ENCODE measurements at places on chromosomes 3 and 15.

GRCh38 chr3:182713743-182714517 is 79.4 kb upstream of the ATP11B start:
- peak; percentile 69 for DNase-seq

DNA sequence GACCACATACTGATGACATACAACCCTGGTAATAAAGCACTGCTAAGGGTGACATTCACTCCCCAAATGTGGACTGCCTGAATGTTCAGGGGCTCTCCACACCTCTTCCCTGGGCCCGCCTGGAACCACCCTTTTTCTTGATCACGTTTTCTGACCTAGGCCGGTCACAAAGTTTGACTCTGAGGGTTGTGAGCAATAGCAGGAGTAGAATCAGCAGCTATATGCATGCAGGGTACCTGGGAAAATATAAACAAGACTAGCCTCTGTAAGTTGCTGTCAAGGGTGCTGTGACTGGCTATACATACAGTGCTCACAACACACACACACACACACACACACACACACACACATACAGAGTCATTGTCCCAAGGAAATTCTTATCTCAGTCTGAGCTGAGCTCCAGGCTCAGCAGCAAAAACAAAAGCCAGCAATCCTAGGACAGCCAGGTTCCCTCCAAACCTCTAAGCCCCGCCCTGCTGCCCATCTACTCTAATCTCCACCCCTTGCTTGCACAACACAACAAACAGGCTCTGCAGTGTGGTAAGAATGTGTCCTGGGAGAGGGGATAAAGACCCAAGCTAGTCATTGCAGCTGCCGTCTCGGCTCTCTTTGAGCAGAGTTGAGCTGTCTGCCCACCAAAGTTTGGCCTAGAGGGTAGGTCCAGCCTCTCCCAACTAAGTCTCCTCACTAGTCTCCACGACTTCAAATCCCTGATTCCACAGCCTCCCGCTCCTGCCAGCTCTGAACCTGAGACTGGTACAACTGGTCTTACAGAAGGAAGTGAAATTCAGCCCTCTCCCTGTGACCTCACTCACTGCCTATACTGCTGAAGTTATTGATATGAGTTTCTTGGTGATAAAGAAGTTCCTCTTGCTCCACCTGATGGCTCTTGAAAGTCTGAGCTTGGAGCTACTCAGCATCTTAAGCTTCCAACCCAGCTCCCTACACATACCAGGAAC is 2.2 kb downstream of the BMF start:
- no peak for DNase-seq

DNA sequence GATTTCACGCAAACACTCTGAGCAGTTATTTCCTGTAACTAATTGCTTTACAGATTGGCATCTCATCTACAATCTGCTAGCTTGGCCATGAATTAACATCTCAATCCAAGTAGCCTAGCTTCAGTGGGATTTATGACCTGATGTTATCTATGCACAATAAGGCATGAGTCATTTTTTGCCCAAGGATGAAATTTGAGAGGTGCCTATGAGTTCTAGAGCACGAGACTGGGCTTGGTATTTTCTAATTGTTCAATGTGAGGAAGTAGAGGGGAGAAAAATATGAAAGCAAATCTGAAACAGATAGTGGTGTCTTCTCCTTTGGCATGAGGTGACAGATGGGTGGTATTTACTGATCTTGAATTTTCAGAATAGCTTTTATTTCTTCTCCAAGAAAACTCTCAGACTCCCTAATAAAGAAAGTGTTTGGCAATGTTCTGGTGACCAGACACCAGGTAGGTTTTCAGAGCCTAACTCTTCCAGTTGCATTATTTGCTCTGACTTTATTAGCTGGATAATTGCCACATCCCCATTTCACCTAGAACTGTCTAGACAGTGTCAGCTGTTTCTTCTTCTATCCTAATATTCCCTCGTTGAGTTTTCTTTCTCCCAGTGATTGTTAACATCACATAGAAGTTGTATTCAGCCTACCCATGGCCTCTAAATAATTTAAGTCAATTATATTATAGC is 301.0 kb upstream of the UMPS start:
- peak; percentile 84 for DNase-seq

GRCh38 chr3:178170698-178171535 is 365.3 kb upstream of the KCNMB2 start:
- peak; percentile 52 for DNase-seq

DNA sequence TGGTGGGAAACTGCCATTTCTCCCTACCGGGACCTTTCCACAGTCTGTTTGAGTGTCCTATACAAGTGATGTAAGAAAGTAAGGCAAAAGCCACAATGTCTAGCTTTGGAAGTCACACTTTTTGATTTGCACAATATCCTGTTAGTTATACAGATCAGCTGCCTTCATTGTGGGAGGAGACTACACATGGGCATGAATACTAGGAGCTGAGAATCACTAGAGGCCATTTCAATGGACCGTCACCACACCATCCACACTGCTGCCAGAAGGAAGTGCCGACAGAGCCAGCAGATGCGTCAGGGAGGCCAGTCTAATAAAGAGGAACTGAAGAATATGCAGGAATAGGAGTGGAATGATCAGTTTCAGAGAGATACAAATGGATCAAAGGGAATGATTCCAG is 65.8 kb downstream of the SCN11A start:
- DNase-seq = peak; percentile 64

DNA sequence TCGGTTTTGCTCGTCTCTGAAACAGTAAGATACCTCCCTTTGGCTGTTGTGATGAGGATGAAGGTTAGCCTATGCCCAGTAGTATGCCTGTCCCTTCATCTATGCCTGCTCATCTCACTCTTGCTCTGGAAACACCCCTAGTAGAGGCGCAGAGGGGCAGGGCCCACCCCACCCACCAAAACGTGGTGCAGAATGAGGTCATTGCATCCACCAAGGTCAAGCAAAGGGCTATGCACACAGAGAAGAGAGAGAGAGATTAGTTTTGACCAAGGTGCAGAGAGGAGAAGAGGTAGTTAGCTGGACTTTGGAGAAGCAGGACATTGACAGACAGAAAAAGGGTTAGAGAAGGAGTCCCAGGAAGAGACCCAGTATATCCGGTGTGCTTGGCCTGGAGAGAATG is 119.9 kb downstream of the CORO2B start:
- no peak for DNase-seq

DNA sequence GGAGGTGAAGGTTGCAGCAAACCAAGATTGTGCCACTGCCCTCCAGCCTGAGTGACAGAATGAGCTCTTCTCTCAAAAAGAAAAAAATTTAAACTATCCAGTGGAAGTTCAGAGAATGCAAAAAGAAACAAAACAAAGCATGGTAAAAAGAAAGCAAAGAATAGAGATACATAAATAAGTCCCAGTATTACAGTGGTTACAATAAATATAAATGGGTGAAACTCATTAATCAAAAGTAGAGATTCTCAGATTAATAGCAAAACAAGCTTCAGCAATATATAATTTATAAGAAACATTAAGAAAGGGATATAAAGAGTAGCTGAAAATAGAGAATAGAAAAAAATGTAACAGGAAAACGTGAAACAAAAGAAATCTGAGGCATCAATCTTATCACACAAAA is 23.6 kb upstream of the GHSR start:
- DNase-seq = no peak

- DNase-seq = peak; percentile 82
Observed at GRCh38 chr15:34217587-34218225, 7.1 kb upstream of the EMC4 start.

DNA sequence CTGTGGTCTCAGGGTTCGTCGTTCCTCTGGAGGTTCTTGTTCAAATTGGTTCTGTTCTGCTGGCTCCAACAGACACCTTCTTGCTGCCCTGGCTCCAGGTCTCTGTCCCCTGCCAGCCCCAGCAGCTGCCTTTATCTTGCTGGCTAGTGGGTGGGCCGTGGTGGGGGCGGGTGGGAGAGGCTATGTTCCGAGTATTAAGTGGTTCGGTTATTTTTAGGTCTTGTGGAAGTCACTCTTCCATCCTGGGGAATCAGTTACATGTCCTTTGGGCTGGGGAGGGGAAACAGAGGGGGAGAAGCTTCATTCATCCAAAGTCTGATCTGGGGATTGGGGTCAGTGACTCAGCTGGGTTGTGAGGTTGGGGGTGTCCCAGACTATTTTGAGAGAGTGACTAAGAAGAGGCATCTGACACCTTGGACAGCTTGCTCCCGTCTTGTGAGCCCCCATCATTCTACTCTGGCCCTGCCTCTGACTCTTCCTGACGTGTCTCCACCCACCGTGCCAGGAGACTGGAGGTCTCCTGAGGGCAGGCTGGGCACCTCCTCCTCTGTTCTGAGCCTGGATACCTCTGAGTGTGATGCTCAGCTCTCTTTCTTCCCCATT is at the start of gene XIRP1:
Gene XIRP1, minus strand, starts transcription at position 106 of the 603 bp plus-strand sequence. CDS start 3,150 bp downstream, outside the sequence.
- DNase-seq = no peak

DNA sequence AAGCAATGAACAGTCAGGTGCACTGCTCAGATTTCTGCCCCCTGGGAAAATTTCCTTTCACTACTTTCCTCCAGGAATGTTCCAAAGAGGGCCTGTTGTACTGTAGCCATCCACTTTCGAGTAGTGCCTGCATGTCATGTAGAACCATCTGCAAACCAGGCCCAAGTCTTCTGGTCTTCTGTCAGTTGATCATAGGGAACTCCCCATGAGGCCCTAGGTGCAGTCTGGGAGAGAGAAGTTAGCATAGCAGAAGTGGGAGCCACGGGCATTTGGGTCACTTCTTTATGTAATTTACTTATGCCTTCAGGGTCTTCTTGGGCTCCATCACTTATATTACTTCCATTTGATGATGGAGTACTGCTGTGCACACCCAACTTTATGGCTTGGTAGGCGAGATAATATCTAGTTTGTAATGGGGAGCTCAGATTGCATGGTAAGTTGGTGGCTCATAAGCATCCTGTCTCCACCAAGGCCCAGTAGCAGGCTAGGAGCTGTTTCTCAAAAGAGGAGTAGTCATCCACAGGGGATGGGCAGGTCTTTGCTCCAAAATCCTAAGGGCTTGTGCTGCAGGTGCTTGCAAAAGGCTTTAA is 151.4 kb downstream of the NFKBIZ start:
- DNase-seq = no peak

GRCh38 chr15:98807262-98807661 is 158.9 kb downstream of the IGF1R start:
- DNase-seq = peak; percentile 70

GRCh38 chr3:170539897-170540296 is 46.0 kb downstream of the SLC7A14 start:
- DNase-seq = no peak

- no peak for DNase-seq
Observed at GRCh38 chr15:68706931-68707330, 113.8 kb downstream of the ANP32A start.

- DNase-seq = no peak
Observed at GRCh38 chr3:145865399-145866018, 295.5 kb downstream of the PLOD2 start.

DNA sequence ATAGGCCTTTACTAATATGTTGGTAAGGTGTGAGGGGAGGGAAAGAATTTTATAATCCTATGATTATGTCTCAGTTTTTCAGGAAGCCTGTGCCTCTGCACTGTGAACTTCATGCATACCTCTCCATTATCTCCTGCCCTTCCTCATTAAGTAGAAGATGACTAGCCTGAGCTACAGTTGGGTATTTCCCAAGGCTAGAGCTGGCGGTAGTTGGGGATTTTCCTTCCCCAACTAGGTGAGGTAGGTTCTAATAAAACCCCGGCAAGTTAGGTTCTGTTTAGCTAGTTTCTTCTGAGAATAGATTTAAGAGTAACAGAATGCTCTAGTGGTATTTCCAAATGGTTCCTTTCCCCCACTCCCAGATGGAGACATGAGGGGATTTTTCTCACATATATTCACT is 414.5 kb downstream of the GRM7 start:
- DNase-seq = no peak

- no peak for DNase-seq
Observed at GRCh38 chr3:152910966-152911365, 76.0 kb downstream of the P2RY1 start.

GRCh38 chr3:9255976-9256375 is 6.5 kb upstream of the SRGAP3 start:
- DNase-seq = no peak

GRCh38 chr3:135197246-135197645 is 402.2 kb downstream of the EPHB1 start:
- DNase-seq = no peak

DNA sequence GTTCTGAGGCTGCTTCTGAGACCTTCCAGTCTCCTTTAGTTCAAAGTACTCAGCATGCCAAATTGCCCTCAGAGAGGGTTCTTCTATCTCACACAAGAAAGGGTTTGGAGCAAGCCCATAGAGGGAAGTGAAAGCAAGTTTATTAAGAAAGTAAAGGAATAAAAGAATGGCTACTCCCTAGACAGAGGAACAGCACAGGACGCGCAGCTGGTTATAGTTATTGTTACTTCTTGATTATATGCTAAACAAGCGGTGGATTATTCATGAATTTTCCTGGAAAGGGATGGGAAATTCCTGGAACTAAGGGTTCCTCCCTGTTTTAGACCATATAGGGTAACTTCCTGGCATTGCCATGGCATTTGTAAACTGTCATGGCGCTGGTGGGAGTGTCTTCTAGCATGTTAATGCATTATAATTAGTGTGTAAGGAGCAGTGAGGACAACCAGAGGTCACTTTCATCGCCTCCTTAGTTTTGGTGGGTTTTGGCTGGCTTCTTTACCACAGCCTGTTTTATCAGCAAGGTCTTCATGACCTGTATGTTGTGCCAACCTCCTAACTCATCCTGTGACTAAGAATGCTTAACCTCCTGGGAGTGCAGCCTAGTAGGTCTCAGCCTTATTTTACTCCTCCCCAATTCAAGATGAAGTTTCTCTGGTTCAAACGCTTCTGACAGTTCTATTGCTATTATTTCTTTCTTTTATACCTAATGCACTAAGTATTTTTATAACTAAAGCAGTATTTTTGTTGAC is 26.3 kb downstream of the SCN11A start:
- no peak for DNase-seq

- DNase-seq = no peak
Observed at GRCh38 chr15:76197703-76198455, 113.4 kb downstream of the ETFA start.

- DNase-seq = peak; percentile 63
Observed at GRCh38 chr3:112043621-112044201, 9.2 kb downstream of the TMPRSS7 start.

DNA sequence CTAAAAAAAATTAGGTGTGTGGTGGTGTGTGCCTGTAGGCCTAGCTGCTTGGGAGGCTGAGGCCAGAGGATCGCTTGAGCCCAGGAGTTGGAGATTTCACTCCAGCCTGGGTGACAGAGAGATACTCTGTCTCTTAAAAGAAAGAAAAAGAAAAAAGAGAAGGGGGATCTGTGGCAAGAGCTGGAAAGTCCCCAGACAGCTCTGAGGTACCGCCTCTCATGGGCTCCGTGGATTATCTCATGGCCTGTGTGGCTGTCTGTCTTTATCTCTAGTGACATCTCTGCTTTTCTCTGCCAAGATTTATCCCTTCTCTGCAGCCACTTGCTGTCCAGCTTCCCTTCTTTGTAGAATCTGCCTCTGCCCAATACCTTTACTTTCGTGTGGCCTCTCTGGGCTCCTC is 5.7 kb downstream of the EXOSC7 start:
- DNase-seq = no peak

All from HFFc6 (cell line).